ENCODE measurements at places on chromosomes 7 and 10.
A peak's percentile ranks its signal among the peaks of the same experiment; 100 is the strongest.

GRCh38 chr10:35166607-35167006 lies 40.0 kb downstream of the CREM start:
- no peak for DNase-seq

- DNase-seq, result no peak
These were observed 107.4 kb upstream of the ABCB5 start for GRCh38 chr7:20508109-20508508.

DNA sequence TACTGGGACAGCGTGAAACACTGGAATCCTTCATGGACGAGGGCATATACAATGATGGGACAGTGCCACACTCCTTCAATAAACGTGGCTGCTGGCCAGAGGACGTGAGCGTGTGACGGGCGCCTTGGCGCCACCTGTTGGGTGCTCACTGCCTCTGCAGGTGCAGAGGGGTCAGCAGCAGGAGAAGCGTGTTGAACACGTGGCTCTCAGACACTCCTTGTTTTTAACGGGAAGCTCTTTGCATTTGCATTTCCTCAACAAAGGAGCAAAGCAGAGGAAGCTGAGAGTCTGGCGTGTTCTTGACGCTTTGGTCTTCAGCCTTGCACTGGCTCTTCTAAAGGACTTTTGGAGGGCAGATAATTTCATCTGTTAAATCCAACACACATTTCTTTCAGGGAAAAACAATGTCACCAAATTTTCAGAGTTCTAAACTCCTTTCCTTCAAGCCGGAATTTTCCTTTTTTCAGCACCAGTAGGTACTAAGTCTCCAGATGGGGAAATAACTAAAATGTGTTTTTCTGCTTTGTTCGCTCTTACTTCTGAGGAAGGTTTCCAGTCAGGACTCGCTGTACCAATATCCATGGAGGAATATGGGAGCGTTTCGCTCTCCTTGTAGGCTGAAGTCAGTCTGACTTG lies 2.9 kb upstream of the GET4 start:
- peak; percentile 86 for DNase-seq

- peak; percentile 62 for DNase-seq
These were observed 94.8 kb upstream of the TARP start for GRCh38 chr7:38368191-38368605.

DNA sequence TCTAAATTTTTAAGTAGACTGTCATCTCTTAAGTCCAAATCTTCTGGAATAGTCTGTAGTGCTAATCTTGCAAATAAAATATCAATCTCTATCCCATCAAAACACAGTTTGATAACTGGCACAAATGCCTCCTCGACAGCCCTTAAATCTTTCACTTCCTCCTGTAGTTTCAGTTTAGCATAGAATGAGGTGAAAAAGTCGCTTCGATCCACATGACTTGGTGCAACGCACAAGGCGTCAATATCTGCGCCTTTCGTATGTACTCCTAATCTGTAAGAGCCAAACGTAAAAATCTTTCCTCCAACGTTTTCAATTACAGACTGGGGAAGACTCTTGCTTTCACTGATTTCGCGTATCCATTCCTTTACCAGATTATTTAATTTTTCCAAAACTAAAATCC lies 603 bp downstream of the PAPOLB start:
- DNase-seq, result no peak

DNA sequence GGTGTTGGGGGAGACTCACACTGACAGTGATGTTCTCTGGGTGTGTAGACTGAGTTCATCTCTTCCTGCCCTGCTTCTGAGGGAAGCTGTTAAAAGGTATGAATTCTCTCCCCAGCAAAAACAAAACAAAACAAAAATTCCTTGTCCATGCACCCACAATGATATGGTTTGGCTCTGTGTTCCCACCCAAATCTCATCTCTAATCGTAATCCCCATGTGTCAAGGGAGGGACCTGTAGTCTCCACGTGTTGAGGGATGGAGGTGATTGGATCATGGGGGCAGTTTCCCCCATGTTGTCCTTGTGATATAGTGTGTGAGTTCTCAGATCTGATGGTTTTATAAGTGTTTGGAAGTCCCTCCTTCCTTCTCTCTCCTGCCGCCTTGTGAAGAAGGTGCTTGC lies 245.5 kb downstream of the GALNT17 start:
- DNase-seq, result no peak

- DNase-seq, result peak; percentile 76
These were observed 38.3 kb downstream of the LYZL2 start for GRCh38 chr10:30591249-30591670.

- DNase-seq, result no peak
These were observed 122.5 kb upstream of the LANCL2 start for GRCh38 chr7:55242613-55243012.
